NCI-H2029 treated with DMSO at 0.1 percent for 48 hours (cell line): ENCODE measurements at places on chromosomes 3 and 15.
A peak's percentile ranks its signal among the peaks of the same experiment; 100 is the strongest.

GRCh38 chr15:58546635-58547627 is 115.1 kb downstream of the LIPC start:
- DNase-seq = peak; percentile 4

DNA sequence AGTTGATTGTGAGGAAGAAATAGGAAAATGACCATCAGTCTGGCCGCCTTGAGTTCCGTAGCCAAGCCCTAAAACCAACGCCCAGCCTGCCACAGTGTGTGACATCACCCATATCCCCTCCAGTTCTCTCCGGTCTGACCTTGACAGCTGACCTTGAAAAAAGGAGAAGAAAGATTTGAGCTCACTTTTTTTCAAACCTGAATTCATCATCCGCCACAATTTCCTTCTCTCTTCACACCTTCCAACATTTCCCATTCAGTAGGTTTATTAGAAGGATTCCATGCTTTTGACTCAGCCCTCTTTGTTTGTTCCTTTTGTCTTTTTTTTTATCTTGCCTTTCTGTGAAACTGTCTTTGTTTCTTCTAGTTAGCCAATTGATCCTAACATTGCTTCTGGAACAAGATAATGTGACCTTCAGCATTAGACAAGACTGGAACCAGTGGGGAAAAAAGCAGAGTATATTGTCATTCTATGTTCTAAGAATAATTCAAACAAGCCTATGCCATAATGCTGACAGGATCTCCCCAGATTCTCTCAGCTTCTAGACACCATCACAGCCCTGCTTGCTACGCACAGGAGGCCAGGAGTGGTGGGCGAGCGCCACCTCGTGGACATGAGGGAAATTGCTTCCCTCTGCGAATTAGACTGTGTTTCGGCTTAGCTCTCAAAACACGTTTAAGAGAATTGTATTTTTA is 283.1 kb downstream of the FGF12 start:
- peak; percentile 12 for DNase-seq

- no peak for DNase-seq
Observed at GRCh38 chr3:48397767-48398681, 26.0 kb downstream of the FBXW12 start.

DNA sequence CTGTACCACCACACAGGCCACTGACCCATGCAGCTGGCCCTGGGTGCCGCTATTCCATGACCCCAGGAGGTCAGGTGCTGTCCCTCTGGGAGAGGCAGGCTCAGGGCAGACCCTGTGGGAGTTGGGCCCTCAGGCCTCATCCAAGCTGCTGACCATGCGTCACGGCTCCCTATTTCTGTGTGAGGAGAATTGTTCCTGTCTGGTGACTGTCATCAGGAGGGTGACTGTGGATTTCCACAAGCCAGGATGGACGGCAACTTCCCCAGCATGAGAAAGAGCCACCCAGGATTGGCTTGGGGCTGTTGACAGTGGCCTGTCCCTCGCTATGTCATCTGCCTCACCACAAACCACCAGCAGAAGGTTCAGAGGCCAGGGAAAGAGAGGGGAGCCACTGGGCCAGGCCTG is 41.4 kb downstream of the ZDHHC19 start:
- DNase-seq = no peak

DNA sequence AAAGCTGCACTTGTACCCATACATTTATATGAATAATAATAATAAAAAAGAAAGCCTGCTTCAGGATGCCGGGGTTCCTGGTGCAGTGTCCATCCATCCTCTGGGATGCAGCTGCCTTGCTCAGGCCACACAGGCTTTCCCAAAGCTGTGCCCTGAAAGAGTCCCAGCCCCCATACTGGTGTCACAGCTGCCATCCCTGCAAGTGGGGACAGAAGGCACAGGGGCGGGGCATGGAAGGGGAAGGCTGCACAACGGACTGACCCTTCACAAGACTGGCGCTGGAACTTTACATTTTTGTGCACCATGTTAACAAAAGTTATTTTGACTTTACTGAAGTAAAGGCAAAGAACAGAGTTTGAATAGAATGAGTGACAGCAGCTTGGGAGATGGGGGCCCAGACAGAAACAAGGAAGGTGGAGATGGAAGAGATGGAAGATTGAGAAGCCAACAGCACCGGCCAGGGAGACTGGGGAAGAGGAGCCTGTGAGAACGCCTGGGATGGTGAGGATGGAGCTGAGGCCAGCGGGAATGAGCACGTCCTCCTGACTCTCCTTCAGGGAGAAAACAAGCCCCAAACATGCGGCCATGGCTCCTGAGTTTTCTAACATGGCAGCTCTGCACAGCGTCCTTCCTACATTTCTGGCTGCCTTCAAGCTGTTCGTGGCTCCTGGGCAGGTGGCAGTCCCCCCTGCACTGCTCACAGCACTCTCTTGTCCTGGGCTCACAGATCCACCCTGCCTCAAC is 73.1 kb downstream of the ABTB1 start:
- DNase-seq = no peak

- no peak for DNase-seq
Observed at GRCh38 chr3:57900786-57901185, 107.4 kb upstream of the FLNB start.

DNA sequence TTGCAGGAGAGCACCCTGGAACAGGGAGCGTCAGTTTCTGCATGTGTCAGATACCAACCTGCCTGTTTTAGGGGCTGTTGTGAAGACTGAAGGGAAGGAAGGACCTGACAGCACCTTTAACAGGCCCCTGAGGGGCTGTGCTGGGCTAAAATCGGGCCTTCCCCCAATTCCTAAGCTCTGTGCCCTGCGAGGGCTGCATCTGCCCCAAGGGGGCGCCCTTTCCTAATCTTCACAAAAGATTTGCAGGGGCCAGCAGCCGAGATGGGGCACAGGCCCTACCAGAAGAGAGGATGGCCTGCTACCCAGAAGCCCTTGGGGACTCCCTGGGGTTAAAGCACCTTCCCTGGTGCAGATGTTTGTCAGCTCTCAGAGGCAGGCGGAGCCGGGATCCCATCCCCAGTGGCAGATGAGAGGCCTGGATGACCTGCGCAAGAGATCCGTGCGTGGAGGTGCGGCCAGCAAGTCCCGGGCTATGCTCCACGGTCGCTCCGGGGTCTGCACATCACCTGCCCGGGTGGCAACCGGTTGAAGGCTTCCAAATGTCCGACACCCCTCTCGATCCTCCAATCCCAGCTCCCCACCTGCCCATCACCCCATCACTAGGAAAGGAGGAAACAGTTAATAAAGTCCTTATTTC is 53.6 kb downstream of the RHCG start:
- no peak for DNase-seq

DNA sequence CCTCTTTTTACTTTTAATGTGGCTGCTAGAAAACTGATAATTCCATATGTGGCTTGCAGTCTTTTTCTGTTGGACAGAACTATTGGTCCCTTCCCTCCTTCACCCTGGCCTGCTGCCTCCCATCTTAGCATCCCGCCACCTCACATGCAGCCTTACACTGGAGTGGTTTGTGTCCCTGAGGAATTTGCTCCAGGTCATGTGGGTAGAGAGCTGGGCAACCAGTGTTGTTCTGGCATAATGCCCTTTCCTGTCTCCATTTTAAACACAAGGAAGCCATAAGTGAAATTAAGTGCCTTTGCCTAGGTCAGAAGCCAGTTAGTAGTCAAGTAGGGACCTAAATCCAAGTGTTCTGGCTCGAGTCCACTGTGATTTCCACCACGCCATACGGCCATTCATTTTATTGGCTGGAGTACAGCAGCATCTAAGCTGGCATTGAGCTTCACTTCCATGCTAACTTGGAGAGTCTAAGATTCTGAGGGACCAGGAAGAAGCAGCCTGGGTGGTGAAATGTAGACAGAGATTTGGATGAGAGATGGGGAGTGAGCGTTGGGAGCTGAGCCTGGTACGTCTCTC is 46.0 kb upstream of the PLXNA1 start:
- peak; percentile 39 for DNase-seq

DNA sequence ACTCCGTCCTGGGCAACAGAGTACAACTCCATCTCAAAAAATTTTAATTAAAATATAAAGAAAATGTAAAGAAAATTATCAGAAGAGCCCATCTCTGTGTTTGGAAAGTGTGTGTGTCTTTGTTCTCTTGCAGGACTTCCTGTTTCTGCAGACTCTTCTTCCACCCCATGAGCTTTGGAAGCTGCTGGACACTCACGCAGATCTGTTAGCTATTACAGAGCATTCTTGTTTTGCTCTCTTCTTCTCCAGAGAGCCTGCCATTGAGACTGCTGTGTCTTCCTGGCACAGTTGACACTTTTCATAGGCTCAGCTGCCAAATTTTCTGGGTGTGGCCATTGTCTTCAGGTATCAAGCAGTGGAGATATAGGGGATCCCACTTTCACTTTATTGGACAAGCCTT is 6.0 kb upstream of the CCR8 start:
- no peak for DNase-seq

GRCh38 chr3:127762787-127763105 is 59.6 kb downstream of the MGLL start:
- no peak for DNase-seq

- no peak for DNase-seq
Observed at GRCh38 chr15:50176869-50177268, 5.1 kb upstream of the SLC27A2 start.

- no peak for DNase-seq
Observed at GRCh38 chr3:32391643-32392535, at the start of gene CMTM7. Gene CMTM7, plus strand, starts transcription at chr3:32391853. Its CDS starts 54 bp downstream, at chr3:32391907.

- no peak for DNase-seq
Observed at GRCh38 chr3:128190501-128190900, 37.2 kb downstream of the EEFSEC start.

GRCh38 chr15:39960411-39960810 is 26.5 kb downstream of the EIF2AK4 start:
- DNase-seq = no peak

GRCh38 chr3:27509376-27509775 is 25.2 kb upstream of the SLC4A7 start:
- no peak for DNase-seq

DNA sequence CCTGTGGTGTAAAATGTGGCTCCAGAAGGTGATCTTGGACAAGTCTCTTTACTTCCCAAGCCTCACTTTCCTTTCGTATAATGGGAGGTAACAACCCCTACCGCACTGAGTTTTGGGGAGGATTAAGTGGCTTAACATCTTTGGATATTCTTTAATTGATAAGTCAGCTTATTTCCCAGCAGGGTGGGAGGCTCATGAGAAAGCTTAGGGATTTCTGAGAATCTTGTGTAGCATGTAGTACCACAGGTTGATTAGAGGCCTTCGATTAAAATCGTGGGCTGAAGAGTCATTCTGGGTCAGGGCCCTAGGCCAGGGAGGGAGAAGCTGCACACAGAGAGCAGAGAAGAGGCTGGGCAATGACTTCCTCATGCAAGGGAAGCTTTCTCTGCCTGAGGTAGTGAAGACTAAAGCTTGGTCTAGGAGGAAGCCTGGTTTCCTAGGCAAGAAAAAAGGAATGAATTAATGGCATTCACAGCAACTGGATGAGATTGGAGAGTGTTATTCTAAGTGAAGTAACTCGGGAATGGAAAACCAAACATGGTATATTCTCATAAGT is 1.5 kb upstream of the NMNAT3 start:
- no peak for DNase-seq

- DNase-seq = no peak
Observed at GRCh38 chr3:87333393-87333892, 57.1 kb upstream of the POU1F1 start.

DNA sequence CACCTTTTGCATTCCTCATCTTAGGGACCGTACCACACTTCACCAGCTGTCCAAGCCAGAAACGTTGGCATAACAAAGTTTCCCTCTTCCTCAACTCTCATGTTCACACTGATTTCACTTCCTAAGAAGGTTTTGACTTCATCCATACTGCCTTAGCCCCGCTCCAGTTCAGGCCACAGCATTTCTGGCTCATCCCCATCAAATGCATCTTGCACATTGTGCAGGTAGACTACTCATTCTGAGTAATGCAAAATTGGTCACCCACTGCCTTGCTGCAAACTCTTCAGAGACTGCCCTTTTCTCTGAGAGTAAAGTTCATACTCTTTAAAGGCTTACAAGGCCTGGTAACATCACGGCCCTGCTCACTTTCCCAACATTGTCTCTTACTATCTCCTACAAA is 8.8 kb downstream of the NUSAP1 start:
- no peak for DNase-seq

DNA sequence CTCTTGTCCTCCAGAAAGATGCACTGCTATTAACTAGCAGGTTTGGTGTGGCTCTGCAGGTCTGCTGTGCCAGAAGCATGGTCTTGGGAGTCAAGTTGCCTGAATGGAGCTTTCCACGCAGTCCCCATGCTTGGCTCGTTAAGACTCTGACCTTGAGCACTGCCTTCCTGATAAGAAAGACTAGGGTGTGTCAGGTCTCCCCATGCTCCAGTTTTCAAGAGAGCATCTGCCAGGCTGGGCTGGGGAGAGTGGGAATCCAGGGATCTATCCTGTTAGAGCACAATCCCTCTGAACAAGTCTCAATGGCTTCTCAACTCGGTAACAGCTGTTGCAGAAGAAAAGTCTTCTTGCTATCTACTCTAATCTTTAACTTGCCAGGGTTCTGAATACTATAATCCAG is 98.2 kb downstream of the TJP1 start:
- DNase-seq = no peak

GRCh38 chr3:159187232-159187631 is 385.4 kb downstream of the MFSD1 start:
- no peak for DNase-seq

- DNase-seq = no peak
Observed at GRCh38 chr3:56878074-56878473, 76.3 kb upstream of the ARHGEF3 start.

DNA sequence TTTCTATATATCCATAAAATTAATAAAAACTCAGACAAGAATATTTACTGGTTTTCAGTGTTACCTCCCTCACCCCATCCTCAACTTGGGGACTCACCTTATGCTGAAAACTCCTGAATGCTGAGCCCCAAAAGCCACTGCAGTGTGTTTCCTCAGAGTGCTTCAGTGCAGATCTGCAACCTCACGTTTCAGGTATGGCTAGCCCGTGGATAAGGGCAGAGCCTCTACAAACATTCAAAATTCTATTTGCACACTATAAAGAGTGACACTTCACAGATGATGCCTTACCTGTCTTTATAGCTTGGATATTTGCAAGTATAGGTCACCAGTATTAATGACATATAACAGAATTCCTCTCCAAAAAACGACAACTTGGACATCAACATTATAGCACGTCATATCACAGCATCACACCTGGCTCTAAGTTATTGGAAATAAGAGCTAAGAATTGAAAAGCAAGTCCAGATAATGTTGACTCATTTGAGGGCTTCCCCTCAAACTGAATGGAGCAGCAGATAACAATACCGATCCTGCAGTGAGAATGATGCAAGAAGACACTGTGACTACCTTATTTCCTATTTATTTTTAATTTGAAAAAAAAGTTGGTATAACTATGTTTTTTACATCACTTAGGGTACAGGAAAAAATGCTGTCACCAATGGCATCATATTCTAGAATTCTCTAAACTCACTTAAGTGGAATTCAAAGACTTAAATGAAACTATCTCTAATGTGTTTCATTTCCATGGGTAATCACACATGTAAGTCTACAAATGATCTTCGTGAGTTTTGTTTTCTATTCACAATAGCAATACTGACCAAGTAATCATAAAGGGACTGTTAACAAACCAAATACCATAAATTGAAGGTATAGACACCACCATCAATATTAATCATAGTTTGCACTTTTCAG is 40.7 kb upstream of the RSL24D1 start:
- DNase-seq = no peak

- no peak for DNase-seq
Observed at GRCh38 chr3:45126730-45127129, 19.4 kb downstream of the CDCP1 start.
